Cortex of kidney (tissue), 1 donor: ENCODE measurements at places on chromosomes 2 and 18.

DNA sequence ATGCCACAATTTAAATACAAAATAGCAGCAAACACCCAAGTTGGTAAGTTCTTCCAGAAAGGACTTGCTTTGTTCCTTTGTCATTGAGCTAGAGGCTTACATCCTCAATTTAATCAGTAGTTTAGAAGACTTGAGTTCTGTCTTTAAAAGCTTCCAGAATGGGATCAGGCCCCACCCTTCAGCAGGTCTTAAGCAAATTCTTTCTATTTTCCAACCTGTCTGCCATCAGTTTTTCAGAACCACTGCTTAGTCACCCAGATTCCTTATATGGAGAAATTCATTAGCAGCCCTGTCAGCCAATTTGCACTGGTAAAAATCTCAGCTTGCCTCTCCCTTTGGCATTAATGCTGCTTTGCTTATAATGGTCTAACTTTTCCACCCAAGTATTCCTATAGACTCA lies 263.6 kb upstream of the HNMT start:
- no peak for DNase-seq

GRCh38 chr18:3451183-3451988 lies 1.4 kb downstream of the TGIF1 start:
- DNase-seq: peak; percentile 39

- no peak for DNase-seq
Measured at GRCh38 chr18:74990563-74991081, 218.3 kb downstream of the PTGR3 start.

DNA sequence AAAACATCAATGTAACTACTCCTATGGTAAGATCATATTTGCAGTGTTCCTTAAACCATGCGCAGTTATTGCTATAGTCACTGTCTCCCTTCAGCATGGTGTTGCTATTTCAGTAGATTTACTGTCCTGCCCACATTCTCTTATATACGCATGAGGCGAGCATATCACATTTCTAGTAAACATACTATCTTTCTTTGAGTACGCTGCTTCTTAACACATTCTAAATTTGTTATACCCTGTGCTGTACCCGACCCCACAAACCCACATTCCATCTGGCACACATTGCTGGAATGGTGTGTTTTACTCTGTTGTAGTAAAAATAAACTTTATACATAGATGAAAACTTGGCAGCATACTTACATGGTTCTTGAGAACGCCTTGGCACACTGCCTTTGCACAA lies 163.3 kb downstream of the QPCT start:
- no peak for DNase-seq

- no peak for DNase-seq
Measured at GRCh38 chr2:17940091-17940630, 61.7 kb downstream of the KCNS3 start.

- no peak for DNase-seq
Measured at GRCh38 chr2:221389421-221389820, 182.7 kb downstream of the EPHA4 start.

DNA sequence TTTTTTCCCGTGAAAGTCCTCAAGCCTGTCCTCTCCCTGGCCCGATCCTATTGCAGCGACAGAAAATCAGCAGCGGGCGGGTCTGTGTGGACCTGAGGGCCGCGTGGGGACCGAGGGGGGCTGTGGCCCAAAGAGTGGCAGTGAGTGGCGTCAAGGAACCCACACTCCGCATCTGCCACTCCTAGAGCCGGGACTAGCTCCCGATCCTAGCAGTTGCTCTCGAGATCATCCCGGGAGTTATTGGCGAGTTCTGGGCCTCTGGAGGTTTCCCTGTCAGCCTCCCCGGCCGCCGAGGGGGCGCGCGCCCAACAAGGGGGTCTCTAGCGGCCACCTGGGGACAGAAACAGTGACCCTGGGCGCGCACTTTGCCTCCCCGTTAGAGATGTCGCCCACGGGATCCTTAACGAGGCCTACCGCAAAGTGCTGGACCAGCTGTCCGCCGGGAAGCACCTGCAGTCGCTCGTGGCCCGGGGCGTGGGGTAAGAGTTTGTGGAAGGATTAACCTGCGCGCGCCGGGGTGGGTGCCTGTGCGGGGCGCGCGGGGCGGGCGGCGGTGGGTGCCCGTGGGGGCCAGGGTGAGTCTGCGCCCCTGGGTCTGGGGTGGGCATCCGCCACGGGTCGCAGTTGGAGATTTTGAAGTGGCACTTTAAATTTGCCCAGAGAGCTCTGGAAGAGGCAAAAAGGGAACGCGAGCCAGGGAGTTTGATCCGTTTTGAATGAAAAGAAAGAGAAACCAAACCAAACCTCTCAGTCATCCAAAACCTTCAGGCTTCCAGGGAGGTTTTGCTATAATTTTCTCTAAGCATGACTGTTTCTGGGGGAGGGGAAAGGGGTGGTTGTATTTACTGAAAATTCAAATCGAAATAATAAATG lies 3.5 kb downstream of the ADCYAP1 start:
- no peak for DNase-seq

GRCh38 chr2:110126906-110127305 lies 11.3 kb upstream of the MALL start:
- DNase-seq: no peak

DNA sequence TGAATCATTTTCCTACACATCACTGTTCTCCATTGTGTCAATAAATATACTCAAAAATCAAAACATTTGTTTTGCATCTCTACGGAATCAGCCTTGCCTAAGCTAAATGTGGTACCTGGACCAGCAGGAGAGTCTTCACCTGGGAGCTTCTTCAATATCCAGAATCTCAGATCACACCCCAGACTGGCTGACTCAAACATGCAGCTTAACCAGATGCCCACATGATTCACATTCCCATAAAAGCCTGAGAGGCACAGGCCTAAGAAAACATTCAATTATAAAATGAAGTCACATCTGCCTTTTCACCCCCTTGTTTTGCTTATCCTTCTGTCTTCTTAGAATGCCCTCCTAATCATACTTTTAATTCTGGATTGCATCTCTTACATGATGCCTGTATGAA lies 1045.5 kb upstream of the NXPH2 start:
- no peak for DNase-seq

DNA sequence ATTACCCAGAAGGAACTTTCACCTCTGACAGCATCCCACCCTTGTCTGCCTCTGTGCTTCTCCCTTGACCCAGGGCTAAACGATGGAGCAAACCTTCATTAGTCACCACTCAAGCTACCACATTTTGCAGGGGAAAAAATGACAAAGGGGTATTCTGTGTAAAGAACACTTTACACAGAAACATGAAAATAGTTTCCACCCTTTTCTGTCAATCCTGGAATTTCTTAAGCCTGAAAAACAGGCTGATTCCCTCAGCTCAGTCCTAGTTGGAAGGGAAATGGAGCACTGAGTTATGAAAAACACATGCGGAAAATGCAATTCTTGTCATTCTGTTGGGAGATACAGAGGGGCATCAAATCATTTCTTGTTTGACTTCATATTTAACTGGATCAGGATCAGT lies 175.0 kb upstream of the HNRNPA3 start:
- DNase-seq: no peak

DNA sequence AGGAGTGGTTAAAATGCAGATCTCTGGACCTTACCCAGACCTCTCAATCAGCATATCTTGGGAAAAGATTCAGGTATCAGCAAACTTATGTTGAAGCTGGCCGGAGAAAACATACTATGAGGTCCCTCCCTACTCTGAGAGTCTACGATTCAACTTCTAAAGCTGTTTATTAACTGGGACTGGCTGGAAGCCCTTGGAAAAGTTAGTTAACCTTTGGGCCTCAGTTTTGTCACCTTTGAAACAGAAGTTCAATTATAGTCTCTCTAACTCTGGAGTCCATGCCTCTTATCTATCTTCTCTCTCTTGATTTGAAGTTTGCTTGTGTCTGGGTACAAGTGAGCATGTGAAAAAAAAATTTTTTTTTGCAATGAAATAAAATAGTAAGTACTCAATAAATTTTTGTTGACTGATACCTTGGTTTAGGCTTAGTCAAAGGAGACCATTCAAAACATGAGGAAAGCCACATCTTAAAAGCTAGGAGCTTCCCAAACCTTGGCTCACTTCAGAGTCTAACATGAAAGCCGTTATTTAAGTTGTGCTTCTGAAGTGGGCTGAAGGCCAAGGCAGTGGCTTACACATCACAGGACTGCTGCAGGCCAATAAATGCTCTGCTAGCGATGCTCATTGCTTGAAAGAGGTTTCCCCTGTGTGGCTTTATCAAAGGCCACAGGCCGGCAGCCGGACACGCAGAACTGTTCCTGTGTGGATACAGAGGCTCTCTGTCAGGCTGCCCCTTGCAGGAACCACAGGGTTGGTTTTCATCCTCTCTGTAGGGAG lies 110.6 kb upstream of the FAM136A start:
- no peak for DNase-seq

DNA sequence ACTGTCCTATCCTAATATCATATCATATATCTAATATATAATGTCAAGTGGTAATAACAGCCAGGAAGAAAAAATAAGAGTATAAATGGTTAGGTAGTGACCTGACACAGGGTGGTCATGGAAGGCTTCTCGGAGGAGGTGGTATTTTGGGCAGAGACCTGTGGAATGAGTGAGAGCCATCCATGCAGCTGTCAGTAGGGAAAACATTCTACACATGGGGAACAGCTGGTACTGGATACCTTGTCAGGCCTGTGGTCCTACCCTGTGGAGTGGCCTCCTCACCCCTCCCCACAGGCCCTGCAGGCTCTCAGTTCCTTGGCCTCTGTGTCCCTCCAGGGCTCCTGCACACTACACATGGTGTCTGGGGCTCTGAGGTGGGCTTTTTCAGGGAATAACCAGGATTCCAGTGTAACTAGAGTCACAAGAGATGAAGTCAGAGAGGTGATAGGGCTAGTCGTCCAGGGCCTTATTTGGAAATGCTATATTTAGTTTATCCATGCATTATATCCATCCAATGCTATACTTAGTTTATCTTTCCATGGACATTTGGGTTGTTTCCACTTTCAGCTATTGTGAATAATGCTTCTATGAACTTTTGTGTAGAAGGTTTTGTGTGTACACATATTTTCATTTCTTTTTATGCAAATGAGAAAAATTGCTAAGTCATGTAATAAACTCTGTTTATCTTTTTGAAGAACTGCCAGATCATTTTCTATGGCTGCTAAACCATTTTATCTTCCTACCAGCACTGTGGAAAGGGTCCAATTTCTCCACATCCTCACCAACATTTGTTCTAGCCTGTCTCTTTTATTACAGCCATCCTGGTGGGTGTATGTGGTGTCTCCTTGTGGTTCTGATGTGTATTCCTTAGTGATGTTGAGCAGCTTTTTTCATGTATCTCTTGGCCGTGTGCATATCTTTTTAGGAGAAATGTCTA lies 75.6 kb downstream of the TPGS2 start:
- DNase-seq: no peak

DNA sequence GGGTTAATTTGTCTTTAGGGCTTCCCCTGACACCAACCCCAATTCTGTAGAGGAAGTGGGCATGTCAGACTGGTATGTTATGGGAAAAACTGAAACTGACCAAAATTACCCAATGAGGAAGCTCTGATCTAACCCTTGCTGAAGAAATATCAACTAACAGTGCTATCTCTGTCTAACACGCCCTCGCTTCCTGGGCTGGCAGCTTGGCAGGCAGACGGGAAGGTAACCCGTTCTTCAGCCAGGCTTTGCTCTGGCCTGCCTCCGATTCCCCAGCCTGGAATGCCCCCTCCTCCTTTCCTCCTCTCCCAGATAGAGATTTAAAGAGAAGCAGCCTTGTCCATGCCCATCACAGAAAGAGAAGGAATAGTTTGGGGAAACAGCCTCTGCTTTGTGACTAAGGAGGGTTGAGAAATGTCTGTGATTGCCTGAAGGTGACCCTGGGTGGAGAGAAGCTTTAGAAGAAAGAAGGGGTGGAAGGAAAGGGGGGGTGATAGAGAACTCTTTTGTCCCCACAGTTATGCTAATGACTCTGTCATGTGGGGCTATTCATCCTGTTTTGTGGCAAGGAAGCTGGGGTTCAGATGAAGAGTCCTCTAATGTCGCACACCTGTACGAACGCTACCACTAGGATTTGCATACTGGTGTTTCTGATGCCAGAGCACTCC lies 15.4 kb downstream of the HK2 start:
- DNase-seq: no peak

DNA sequence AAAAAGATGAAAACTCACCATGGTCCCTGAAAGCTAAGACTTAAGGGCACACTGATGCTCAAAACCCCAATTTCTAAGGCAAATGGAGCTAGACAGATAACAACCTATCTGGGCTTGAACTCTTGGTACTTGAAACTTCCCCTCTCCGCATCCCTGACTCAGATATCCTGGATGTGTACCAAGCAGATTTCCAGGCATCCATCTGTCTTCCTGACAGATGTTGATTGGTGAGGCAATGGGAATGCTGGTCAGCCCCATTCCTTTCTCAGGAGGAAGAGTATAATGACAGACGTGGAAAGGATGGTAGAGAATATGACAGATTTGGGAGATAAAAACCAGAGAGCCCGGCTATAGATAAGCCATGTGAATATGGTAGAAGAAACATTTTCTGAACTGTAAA lies 69.2 kb downstream of the ADD2 start:
- no peak for DNase-seq

DNA sequence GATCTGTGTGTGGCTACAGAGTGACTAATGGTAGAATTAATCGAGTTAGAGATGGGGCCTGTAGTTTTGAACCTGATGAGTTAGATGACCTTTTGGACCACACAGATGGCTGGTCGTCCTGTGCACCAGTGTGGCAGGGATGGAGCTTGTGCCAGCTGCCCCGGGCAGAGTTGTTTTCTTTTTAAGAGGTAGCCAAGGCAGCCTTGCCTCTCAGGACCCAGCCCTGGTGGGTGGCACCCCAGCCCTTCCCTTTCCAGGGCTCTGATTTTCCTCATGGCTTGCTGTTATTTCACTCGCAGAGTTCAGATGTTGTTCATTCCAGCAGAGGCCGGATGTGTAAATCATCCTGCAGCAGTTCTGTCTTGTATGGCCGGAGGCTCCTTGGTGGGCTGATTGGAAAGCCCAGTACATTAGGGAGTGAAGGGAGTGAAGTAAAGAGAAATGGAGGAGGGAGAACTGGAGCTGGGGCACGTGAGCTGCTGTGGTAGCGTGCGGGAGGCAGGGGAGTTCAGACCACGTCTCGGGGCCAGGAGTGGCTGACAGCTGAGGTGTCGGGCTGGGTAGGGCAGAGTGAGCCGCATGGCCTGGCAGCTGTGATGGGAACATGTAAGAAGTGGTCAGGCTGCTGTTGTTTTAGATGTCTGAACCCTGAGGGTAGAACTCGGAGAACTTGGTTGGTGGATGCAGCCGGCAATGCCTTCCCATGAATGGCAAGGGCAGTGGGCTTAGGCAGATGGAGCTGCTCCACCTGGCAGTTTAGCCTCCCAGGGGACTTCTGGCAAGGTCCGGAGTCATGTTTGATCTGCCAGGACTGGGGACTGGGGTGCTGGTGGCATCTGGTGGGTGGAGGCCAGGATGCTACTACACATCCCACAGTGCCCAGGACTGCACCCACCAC lies 28.8 kb downstream of the ASAP2 start:
- DNase-seq: no peak

GRCh38 chr18:59101830-59102414 lies 37.8 kb upstream of the SEC11C start:
- no peak for DNase-seq

DNA sequence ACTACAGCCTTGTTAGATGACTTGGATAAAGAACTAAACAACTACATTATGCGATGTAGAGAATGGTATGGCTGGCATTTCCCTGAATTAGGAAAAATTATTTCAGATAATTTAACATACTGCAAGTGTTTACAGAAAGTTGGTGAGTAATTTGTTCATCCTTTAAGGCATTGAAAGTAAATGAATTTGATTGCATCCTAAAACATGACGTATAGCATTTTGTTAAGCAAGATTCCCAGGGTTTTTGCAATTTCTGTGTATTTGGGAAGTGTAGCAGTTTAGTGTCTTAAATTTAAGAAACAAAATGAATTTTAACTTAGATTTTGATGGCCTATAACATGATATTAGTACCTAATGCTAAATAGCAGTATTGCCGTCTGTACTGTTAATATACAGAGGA lies 24.8 kb downstream of the NOP58 start:
- no peak for DNase-seq
